Body of pancreas (tissue), 4 donors: ENCODE measurements at places on chromosomes 3 and 15. TPM values are rescaled to one million over a fixed set of nuclear protein-coding genes. Genes with fewer than 3 reads are reported as not detected.

DNA sequence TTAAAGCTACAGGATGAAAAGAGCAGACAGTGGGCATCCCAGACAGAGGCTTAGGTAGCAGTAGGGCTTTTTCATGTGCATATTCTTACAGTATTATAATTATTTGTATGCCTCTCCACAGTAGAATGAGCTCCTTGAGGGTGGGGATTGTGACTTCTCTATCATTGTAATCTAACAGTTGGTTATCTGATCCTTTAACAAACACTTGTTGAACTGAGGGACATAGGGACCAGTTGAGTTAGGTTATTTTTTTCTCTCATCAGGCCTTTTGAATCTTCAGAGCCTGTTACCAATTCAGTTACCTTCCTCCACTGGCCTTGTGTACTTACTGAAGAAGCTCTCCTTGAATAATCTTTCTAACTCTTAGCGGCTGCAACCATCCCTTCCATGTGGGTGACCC lies 1.2 kb downstream of the LSM3 start:
- H3K36me3 ChIP-seq, result peaks cover 6% of the 10 kb centered on the region
- peaks cover 39% of the 10 kb centered on the region for H3K4me1 ChIP-seq
- no peak overlapping the region for H3K27ac ChIP-seq
- DNase-seq, result no peak
- no peak overlapping the region for H3K4me3 ChIP-seq
- no peaks in the 10 kb centered on the region for H3K27me3 ChIP-seq

GRCh38 chr3:58266577-58266976 lies 29.0 kb downstream of the ABHD6 start:
- no peaks in the 10 kb centered on the region for H3K4me1 ChIP-seq
- no peak overlapping the region for H3K4me3 ChIP-seq
- H3K27ac ChIP-seq, result no peak overlapping the region
- DNase-seq, result no peak

DNA sequence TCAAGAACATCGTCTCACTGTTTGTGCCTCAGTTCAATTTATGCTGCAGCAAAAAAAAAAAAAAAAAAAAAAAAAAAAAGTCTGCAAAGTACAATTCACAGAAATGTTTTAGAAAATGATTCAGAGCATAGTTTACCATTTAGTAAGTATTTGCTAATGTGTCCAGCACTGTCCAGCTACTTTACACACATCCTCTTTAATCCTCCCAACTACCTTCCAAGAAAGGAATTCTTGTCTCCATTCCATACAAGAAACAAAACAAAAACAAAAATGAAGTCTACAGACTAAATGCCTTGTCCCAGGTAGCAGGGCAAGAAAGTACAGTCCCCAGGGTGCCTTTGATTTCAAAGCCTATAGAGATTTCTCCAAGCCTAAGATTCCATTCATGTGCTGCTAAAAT lies 38.9 kb upstream of the SNTN start:
- H3K4me1 ChIP-seq, result peaks cover 6% of the 10 kb centered on the region
- no peak for DNase-seq
- H3K27ac ChIP-seq, result no peak overlapping the region

- H3K4me3 ChIP-seq, result no peak overlapping the region
- DNase-seq, result no peak
- no peak overlapping the region for H3K27ac ChIP-seq
- no peaks in the 10 kb centered on the region for H3K27me3 ChIP-seq
- H3K36me3 ChIP-seq, result peaks cover 6% of the 10 kb centered on the region
- peaks cover 91% of the 10 kb centered on the region for H3K4me1 ChIP-seq
These were observed 203.1 kb downstream of the KLHL25 start for GRCh38 chr15:85591622-85592021.

DNA sequence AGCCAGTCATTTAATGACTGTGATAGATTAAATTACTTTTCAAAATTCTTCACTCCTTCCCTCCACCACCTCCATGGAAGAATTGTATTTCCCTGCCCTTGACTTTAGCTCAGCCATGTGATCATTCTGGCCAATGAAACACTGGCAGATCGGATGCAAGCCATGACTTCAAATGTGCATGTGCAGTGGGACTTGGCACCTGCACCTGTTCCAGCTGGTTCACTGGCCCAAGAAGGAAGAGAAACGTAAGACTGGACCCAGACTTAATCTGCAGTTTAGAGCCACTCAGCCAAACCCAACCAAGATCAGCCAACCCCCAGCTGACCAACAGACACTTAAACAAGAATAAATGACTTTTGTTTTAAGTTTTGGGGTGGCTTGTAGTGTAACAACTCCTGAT lies 11.8 kb downstream of the DPH3 start:
- no peaks in the 10 kb centered on the region for H3K27me3 ChIP-seq
- peaks cover 33% of the 10 kb centered on the region for H3K4me1 ChIP-seq
- no peak overlapping the region for H3K4me3 ChIP-seq

DNA sequence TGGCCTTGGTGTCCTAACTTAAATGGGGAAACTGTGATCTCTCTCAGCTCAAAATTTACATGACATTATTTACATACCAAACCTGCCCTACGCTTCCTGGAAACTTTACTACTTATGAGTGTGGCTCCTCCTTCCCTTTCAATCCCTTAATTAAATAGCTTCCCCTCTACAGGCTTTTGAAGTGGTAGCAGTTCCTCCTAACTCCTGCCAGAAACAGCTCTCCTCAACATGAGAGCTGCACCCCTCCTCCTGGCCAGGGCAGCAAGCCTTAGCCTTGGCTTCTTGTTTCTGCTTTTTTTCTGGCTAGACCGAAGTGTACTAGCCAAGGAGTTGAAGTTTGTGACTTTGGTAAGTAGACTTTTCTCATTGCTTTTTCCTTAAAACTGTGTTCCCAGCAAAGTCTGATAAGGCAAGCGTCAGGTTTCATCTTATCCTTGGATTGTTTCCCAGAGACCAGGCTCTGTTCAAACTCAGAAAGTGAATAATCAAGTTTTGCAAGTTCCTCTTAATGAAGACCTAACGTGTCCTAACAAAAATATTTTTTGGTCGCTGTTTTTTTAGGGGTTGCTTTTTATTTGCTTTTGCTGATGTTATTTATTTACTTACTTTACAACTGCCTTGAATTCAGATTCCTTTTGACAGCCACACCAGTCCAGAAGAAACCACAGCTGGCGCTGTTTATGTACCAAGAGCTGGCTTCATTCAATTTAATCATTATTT lies at the start of gene ACP3:
ACP3 (plus strand) TSS at position 179 of the 720 bp plus-strand sequence; CDS start at position 229, 50 bp downstream.
- H3K27me3 ChIP-seq, result no peaks in the 10 kb centered on the region
- peaks cover 44% of the 10 kb centered on the region for H3K4me1 ChIP-seq
- no peak within 1 kb of the TSS for H3K4me3 ChIP-seq
- H3K36me3 ChIP-seq, result no peaks in the 10 kb centered on the region
- peak within 1 kb of the TSS; percentile 85 for H3K27ac ChIP-seq
- DNase-seq, result peak; percentile 86

DNA sequence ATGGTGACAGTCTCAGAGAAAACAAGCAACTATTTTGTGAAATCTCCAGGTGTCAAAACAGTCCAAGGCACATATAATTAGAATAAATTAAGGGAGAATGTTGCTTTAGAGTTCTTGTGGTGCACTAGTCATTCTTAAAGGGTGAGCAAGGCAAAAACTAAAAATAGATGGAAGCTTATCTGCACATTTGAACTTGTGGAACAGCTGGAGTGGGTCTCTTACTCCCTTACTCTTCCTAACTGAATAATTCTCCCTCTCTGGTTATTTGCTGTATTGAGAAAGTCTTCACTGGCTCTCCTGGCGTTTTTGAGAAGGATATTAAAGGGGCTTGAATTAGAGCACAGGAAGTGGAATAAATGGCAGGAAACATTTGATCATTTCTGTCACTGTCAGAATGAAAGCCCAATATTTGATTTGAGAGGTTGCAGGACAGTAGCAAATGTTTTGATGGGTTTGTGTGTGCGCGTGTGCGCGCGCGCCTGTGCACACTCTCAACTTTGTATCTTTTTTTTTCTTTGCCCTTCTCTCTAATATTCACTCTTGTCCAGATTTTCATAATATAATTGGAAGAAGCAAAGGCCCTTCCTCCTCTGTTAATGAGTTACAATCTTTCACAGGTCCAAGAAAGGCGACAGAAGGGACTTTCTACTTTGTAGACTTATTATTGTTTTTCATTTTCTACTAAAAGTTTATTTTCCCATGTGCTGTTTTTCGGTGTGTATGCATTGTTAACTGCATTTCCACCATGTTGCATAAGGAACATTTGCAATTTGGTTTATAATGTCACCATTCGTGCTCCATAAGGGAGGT lies 40.9 kb downstream of the AKAP13 start:
- peaks cover 48% of the 10 kb centered on the region for H3K4me1 ChIP-seq
- DNase-seq, result no peak
- no peaks in the 10 kb centered on the region for H3K27me3 ChIP-seq
- H3K36me3 ChIP-seq, result no peaks in the 10 kb centered on the region

DNA sequence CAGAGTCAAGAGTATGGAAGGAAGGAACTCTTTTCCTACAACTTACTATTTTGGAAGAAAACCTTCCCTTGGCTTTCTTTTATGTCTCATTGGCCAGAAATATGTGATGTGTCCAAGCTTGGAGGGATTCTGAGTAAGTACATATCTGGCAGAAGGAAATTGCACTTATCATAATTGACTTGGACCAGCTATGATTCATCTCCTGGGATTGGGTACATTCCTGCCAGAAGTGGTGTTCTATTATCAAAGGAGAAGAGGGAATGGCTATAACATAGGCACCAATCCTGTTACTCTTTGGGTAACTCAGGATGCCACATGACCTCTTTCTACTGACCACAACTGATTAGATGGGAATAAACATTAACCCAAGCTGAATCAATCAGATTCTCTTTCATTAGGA lies 13.5 kb upstream of the DAZL start:
- no peak overlapping the region for H3K27ac ChIP-seq
- H3K36me3 ChIP-seq, result no peaks in the 10 kb centered on the region
- no peak overlapping the region for H3K4me3 ChIP-seq
- H3K27me3 ChIP-seq, result no peaks in the 10 kb centered on the region
- no peak for DNase-seq

- H3K27me3 ChIP-seq, result no peaks in the 10 kb centered on the region
- DNase-seq, result no peak
- H3K4me1 ChIP-seq, result no peaks in the 10 kb centered on the region
- H3K27ac ChIP-seq, result no peak overlapping the region
- H3K36me3 ChIP-seq, result no peaks in the 10 kb centered on the region
These were observed 83.9 kb downstream of the LEKR1 start for GRCh38 chr3:156910022-156910421.

DNA sequence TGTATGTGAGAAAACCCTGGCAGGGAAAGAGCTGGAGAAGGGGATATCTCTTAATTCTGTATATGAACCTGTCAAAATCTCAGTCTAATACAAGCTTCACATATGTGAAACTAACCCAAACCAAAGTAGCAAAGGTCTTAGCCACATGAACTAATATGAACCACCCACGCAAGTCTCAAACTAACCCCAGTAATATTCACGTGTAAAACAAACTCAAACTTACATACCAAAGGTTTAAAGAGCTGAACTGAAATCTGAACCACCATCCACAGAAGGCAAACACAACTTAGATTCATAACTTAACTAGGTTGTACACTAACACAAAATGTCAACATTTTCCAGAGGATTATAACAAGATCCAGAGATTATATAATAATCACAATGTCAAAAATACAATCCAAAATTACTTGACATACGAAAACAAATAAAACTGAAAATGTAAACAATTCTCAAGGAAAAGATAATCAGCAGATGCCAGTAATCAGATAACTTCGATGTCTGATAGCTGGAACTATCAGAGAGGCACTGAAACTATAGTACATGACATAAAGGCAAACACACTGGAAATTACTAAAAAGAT lies 64.1 kb downstream of the VPS13C start:
- H3K4me1 ChIP-seq, result no peaks in the 10 kb centered on the region
- no peak for DNase-seq
- H3K4me3 ChIP-seq, result no peak overlapping the region
- no peak overlapping the region for H3K27ac ChIP-seq
- no peaks in the 10 kb centered on the region for H3K27me3 ChIP-seq
- H3K36me3 ChIP-seq, result no peaks in the 10 kb centered on the region

DNA sequence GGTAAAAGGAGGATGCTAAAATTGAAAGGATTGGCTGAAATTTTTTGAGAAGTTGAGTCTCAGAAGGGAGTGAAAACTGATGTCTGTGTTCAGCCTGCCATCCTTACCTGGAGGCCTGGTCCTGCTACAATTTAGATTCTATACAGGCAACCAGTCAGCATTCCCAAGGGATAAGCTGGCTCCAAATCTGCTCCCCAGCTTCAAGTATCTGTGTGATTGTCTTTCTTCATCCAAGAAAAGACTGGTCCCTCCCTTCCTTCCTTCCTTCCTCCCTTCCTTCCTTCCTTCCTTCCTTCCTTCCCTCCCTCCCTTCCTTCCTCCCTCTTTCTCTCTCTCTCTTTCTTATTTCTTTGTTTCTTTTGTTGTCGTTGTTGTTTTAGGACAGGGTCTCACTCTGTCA lies 24.7 kb upstream of the UMPS start:
- no peak overlapping the region for H3K27ac ChIP-seq
- H3K36me3 ChIP-seq, result no peaks in the 10 kb centered on the region
- no peak for DNase-seq
- peaks cover 5% of the 10 kb centered on the region for H3K4me1 ChIP-seq

GRCh38 chr3:88033808-88034207 lies 25.0 kb downstream of the CGGBP1 start:
- no peaks in the 10 kb centered on the region for H3K27me3 ChIP-seq
- no peak overlapping the region for H3K27ac ChIP-seq
- no peaks in the 10 kb centered on the region for H3K36me3 ChIP-seq
- no peak overlapping the region for H3K4me3 ChIP-seq

DNA sequence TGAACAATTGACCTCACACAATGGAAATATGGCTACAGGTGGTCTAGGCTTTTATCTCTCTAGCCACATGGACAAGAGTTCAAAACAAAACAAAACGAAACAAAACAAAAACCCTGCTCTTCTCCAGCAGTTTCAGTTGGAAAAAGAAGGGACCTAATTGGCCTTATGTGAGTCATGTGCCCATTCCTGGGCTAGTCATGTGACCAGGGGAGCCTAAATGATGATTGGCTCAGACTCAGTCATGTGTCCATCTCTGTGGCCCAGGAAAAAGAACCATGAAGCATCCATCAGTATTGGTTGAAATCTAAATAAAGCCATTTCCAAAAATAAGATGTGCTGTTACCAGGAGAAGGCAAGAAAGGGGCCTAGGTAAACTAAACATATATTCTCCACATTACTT lies 96.8 kb downstream of the ANXA2 start:
- no peaks in the 10 kb centered on the region for H3K27me3 ChIP-seq
- DNase-seq, result no peak
- no peak overlapping the region for H3K4me3 ChIP-seq
- H3K36me3 ChIP-seq, result no peaks in the 10 kb centered on the region

FGF12 gene
- 2.3 TPM for total RNA-seq

ZNF717 gene
- 8.6 TPM for total RNA-seq

FGD5 gene
- total RNA-seq, result 4.9 TPM

RASGRF1 gene
- 1.0 TPM for total RNA-seq

TBC1D23 gene
- 11.5 TPM for total RNA-seq

TYRO3 gene
- 10.9 TPM for total RNA-seq

ZSCAN2 gene
- 13.5 TPM for total RNA-seq

SPSB4 gene
- 48.1 TPM for total RNA-seq

LDHAL6B gene
- not detected for total RNA-seq

GOLGA6A gene
- not detected for total RNA-seq

SSUH2 gene
- 0.26 TPM for total RNA-seq

USP13 gene
- 6.9 TPM for total RNA-seq

FRMD5 gene
- total RNA-seq, result not detected
